Stimulated activated CD4-positive, alpha-beta T cell treated with anti-CD3 and anti-CD28 coated beads, TNF-alpha, amount 100 ng/mL, for 48 hours (primary cell): ENCODE measurements at places on chromosomes 5 and 9.

DNA sequence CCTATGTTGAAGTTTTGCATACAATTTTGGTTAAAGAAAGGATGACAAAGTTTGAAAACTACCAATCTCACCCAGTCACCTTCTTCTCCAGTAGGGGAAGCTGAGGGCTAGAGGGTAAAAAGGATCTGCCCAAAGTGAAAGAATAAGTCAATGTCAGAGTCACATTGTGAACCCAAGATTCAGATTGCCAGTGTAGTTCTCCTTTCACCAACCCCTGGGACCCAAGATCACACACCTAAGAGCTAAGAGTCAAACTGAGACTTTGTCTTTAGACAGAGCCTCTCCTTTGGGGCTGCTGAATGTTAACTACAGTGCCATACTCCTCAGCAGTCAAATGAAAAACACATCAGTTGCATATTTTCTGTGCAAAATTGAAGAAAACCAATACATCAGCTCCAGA, 210.6 kb downstream of the ATP10B start:
- DNase-seq, result no peak

DNA sequence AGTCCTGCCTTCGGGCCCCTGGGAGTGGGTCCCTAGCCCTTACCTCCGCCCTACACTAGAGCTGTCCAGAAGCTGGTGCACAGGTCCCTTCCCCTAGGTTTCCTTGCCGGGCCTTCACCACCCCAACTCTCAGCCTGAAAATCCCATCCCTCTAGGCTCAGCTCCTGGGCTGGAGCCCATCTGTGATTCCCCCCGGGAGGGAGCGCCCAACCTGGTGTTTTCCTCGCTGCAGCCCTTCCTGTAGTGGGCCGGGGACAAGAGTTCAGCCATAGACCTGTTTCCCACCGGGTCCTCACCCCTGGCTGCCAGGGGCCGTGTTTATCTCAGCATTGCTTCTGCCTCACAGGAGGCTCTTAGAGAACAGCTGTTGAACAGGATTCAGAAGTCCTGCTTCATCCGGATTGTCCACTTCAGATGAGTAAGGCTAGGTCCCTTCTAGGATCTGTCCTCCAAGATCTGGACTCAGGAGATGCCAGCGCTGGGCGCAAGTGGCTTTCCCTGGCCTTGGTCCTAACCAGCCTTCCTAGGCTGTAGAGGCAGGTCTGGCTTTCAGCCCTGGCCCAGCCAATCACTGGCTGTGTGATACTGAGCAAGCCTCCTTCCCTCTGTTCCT, 965 bp downstream of the GLIPR2 start:
- DNase-seq, result no peak

DNA sequence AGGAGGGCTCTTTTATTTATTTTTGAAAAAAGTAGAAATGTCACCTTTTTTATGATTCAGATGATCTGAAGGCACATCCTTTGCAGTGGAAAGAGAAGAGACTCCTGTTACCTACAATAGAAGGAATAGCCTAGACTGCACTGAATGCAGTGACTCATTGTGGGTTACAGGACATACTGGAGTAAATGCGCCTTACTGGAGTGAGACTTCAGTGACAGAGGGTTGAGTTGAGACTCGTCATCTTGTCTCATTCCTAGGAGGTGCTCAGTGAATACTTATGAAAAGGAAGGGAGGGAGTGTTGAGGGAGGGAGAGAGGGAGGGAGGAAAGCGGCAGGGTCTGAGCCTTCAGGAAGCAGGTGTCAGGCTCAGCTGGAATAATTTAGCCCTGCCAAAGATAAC, 25.2 kb downstream of the ANKRA2 start:
- no peak for DNase-seq

DNA sequence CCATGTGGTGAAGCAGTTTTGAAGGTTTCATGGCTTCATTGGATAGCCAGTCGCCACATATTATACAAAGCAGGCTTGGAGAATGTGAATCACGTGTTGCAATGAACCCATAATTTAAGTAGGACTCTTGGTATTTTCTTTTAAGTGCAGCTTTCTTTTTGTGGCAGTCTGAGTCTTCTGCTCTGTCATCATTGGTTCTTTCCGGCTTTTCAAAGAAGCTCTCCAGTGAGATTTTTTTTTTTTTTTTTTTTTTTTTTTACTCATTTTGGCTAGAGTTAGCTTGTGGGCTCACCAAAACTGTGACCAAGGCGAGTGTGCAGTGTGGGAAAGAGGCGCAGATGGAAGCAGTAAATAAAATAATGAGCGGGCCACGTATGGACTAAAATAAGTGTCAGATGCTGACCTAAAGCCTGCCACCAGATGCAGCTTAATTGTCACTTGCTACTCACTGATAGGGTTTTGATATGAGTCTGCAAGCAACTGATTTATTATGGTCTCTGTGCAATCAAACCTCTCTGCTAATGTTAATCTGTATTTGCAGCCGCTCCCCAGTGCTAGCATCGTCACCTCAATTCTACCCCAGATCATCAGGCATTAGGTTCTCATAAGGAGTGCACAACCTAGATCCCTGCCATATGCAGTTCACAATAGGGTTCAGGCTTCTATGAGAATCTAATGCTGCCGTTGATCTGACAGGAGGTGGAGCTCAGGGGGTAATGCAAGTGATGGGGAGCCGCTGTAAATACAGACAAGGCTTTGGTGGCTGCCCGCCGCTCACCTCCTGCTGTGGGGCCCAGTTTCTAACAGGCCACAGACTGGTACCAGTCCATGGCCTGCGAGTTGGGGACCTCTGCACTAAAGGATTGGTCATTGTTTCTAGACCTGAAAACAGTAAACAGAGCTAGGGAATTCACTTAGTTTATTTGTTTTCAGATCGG, 45.5 kb upstream of the LARP1 start:
- DNase-seq, result no peak

GRCh38 chr5:67366691-67367395, 170.2 kb upstream of the CD180 start:
- DNase-seq, result no peak

- no peak for DNase-seq
Measured at GRCh38 chr5:93886917-93887361, 145.5 kb upstream of the POU5F2 start.

GRCh38 chr5:9507974-9508373, 37.9 kb downstream of the SEMA5A start:
- no peak for DNase-seq

GRCh38 chr9:75451505-75451904, 363.2 kb downstream of the OSTF1 start:
- no peak for DNase-seq

- DNase-seq, result no peak
Measured at GRCh38 chr9:4579001-4579400, 83.1 kb upstream of the PLPP6 start.

GRCh38 chr9:131835151-131835910, 95.5 kb upstream of the RAPGEF1 start:
- DNase-seq, result no peak

GRCh38 chr5:82662340-82662739, 384.2 kb upstream of the RPS23 start:
- no peak for DNase-seq

DNA sequence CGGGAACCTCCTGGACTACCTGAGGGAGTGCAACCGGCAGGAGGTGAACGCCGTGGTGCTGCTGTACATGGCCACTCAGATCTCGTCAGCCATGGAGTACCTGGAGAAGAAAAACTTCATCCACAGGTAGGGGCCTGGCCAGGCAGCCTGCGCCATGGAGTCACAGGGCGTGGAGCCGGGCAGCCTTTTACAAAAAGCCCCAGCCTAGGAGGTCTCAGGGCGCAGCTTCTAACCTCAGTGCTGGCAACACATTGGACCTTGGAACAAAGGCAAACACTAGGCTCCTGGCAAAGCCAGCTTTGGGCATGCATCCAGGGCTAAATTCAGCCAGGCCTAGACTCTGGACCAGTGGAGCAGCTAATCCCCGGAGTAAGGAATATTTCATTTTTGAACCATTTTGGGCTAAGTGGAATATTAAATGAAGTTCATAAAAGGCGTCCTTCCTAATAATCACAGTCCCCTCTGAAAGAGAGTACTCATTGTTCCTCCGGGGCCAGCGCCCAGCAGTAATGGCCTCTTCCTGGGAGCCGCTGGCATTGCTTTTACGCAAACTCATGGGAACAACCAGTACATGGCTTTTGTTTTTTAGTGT, 23.6 kb downstream of the QRFP start:
- no peak for DNase-seq

DNA sequence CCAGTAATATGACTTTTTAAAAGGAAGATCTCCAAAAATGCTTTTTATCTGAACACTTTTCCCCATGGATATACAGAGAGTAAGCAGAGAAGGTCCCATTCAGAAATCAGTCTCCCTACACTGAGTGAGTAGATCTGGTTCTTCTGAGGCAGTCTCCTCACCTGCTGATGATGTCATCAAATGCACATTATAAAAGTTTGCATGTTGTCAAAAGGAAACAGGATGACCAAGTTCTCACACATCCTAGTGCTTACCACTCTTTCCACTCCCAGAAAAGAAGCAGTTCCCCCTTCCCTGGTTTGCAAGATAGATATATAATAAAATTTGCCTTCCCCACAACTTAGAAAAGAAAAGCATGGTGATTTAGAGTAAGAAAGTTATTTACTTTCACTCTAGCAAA, 180.5 kb downstream of the RAB3C start:
- no peak for DNase-seq
